ENCODE measurements at places on chromosomes 4 and X. TPM values are rescaled to one million over a fixed set of nuclear protein-coding genes. Genes with fewer than 3 reads are reported as not detected.

DNA sequence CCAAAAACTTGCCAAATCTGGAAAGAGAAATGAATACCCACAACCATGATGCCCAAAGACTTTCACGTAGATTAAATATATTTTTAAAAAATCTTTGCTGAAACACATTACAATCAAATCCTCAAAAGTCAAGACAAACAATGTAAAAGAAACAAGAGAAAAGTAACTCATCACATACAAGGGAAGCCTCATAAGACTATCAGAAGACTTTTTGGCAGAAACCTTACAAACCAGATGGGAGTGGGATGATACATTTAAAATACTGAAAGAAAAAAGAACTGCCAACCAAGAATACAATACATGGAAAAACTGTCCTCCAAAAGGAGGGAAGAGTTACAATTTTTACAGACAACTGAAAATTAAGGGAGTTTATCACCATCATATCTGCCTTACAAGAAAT, 319.0 kb upstream of the INTU start:
- DNase-seq, result no peak

- DNase-seq, result no peak
Measured at GRCh38 chrX:145727476-145727875, 90.2 kb upstream of the SLITRK2 start.

DNA sequence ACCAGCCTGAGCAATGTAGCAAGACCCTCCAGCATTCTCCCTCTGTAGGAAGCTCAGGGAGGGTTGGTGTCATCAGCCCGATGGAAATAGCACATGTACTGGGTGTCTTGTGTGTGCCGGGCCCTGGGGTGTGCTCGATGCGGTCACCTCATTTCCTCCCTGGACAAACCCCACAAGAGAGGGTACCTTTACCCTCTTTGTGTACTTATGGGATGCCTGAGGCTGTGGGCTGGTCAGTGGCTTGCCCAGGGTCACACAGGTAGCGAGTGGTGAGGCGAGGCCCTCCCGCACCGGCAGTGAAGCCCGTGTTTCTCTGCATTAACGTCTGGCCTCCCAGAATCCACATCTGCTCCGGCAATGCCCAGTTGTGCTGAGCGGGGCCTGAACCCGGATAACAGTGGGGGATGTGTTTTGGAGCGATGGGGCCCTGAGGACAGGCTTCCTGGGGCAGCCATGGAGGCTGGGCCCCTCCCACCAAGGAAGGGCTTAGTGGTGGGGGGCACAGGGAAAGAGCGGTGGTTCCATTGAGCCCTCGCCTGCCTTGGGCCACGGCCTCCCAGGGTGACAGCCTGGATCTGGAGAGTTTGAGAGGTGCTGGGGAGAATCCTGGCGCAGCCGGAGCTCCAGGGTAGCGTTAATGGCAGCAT, 8.1 kb downstream of the PSAPL1 start:
- DNase-seq, result peak; percentile 13

CLNK gene
- total RNA-seq, result not detected

GRCh38 chr4:110751183-110751582, 128.3 kb upstream of the PITX2 start:
- no peak for DNase-seq

DNA sequence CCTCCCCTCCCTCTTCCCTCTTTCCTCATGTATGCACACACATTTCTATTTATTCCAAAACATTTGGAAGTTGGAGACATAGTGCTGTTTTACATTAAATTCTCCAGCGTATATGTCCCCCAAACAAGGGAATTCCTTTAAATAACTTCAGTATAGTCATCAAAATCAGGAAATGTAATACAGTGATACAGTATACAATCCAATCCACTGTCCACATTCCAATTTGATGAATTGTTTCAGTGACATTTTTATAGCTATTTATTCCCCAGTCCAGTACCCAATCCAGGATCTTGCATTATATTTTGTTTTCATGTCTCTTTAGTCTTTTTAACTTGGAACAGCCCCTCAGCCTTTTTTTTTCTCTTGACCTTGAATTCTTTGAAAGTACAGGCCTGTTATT, 233.0 kb downstream of the DKK2 start:
- no peak for DNase-seq

DNA sequence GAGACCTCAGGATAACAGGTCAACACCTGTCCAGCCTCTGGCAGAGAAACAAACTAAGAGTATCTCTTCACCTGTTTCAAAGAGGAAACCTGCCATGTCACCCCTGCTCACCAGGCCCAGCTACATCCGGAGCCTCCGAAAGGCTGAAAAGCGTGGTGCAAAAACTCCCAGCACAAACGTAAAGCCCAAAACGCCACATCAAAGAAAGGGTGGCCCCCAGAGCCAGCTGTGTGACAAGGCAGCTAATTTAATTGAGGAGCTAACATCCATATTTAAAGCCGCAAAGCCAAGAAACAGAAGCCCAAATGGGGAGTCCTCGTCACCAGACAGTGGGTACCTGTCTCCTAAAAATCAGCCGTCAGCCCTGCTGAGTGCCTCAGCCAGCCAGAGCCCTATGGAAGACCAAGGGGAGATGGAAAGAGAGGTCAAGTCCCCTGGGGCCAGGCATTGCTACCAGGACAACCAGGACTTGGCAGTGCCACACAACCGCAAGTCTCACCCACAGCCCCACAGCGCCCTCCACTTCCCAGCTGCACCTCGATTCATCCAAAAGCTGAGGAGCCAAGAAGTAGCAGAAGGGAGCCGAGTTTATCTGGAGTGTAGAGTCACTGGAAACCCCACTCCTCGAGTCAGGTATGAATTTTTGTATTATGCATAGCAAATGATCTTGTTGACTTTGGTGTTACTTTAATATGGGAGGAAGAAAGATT, 15.1 kb downstream of the PALLD start:
- peak; percentile 74 for DNase-seq

- DNase-seq, result no peak
Measured at GRCh38 chr4:126465341-126465740, 1150.6 kb downstream of the FAT4 start.

PHEX gene
- 0.23 TPM for total RNA-seq

Data from activated naive CD8-positive, alpha-beta T cell treated with anti-CD3 and anti-CD28 coated beads, Interleukin-2, amount 10 ng/mL, durations not matched to agents 7 days and 5 days (primary cell).